ENCODE measurements at places on chromosomes 11 and 22. TPM values are rescaled to one million over a fixed set of nuclear protein-coding genes. Genes with fewer than 3 reads are reported as not detected.

Gene PTPN5
- not detected for total RNA-seq

Gene KCNJ1
- not detected for total RNA-seq

Gene IGSF22
- not detected for total RNA-seq

Gene HIC2
- 6.2 TPM for total RNA-seq

Gene VPREB1
- not detected for total RNA-seq

Gene CENPM
- 62.3 TPM for total RNA-seq

Gene AGBL2
- 3.7 TPM for total RNA-seq

Gene MRGPRE
- total RNA-seq = not detected

Gene CD6
- 254 TPM for total RNA-seq

Gene SLC5A1
- not detected for total RNA-seq

Gene CLCF1
- 0.22 TPM for total RNA-seq

Gene CELF1
- 118 TPM for total RNA-seq

Gene MS4A6A
- not detected for total RNA-seq

Gene OVOL1
- total RNA-seq = not detected

Gene TUBA8
- 4.7 TPM for total RNA-seq

Gene UPK3A
- not detected for total RNA-seq

Gene INS
- not detected for total RNA-seq

Gene SNU13
- total RNA-seq = 256 TPM

Gene KDELR3
- total RNA-seq = 0.40 TPM

Gene APLNR
- not detected for total RNA-seq

Gene INPP5J
- 0.09 TPM for total RNA-seq

Gene SLC22A6
- not detected for total RNA-seq

Gene IGLL1
- total RNA-seq = not detected

Gene LUZP2
- not detected for total RNA-seq

Gene JAML
- total RNA-seq = 276 TPM

Gene LRRC4C
- total RNA-seq = not detected

Gene MMP1
- not detected for total RNA-seq

Gene MAJIN
- 1.1 TPM for total RNA-seq

Gene GLB1L2
- 2.0 TPM for total RNA-seq

All from activated T-helper 17 cell treated with anti-CD3 and anti-CD28 coated beads, Interleukin-2, amount 50 U/mL, for 72 hours (primary cell).